Sigmoid colon (tissue), 7 donors: ENCODE measurements at places on chromosomes 7 and 10. TPM values are rescaled to one million over a fixed set of nuclear protein-coding genes. Genes with fewer than 3 reads are reported as not detected.

The NEUROG3 gene
- total RNA-seq, result not detected

- DNase-seq, result no peak
These were observed 1.5 kb downstream of the AKR1C3 start for GRCh38 chr10:5095687-5096086.

- DNase-seq, result no peak
These were observed 1.3 kb downstream of the CHST12 start for GRCh38 chr7:2404714-2405119.

DNA sequence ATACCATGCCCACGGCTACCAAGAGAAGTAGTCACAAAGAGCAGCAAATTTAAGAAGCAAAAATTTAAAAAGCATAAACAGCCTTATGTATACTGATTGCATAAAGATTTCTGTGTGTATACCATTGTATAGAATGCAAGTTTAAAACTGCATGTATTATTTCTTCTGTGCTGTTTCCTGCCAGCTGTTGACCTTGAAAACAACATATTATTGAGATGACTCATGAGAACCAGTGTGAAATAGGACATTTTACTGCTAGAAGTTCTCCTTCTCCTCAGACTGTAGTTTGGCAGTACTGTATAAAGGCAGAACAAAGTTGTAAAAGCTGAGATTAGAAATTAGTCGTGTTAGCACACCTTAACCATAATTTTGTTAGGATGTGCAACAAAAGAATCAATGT, 42.3 kb upstream of the SGCE start:
- no peak for DNase-seq

DNA sequence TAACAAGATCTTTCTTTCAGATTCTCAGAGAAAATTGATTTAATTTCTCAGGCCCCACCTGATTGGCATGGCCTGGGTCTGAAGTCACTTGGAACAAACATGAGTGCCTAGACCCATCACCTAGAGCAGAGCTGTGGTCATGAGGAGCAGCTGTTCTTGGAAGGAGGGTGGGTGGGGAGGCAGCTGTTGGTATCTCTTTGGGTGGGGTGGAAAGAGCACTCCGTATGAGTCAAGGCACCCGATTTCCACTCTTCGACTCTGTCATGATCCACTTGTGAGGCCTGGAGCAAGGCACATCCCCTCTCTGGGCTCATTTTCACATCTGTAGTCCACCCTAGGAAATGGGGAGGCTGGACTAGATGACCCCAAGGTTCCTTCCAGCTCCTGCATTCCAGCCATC, 156.7 kb downstream of the C10orf105 start:
- no peak for DNase-seq

The PTPRZ1 gene
- 7.9 TPM for total RNA-seq

DNA sequence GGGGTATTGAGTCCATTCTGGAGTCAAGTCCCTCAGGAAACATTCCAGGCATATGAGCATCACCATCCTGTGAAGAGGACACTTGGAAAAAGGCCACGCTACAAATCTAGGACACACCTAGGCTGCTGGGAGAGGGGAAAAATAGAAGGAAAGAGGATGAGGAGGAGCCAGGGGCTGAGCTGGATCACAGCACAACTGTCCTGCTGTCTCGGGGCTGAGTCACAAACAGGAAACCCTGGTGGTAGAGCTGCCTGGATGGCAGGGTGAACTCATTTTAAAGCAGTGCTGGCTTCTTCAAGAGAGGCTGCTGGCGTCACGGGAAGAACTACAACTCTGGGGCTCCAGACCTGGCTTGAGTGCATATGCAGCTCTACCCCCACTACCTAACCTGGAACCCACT, 151.5 kb downstream of the RNF216 start:
- DNase-seq, result no peak

The WDR11 gene
- total RNA-seq, result 40.3 TPM

DNA sequence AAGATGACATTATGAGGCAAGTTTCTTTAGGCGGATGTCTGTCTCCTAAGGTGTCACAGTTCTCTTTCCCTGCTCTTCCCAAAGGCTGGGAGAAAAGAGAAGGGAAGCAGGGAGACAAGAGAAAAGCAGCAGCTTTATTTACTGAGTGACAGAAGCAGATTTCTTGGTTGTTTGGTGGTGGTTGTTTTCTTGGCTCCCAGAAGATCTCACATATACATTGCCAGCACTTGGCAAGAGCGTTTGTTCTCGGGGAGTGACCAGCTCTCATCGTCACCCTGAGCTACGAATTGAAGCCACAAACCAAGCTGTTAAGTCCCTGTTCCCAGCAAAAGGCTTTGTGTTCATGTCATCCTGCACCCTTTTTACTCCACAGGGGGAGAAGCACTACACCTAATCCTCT, 11.4 kb downstream of the CDHR3 start:
- no peak for DNase-seq

GRCh38 chr10:79475119-79475653, 29.8 kb upstream of the ZCCHC24 start:
- DNase-seq, result no peak

GRCh38 chr7:47953822-47954221, 5.6 kb upstream of the PKD1L1 start:
- no peak for DNase-seq

- no peak for DNase-seq
These were observed 225.9 kb downstream of the TRIL start for GRCh38 chr7:28732071-28732869.

The CACNA2D1 gene
- 59.7 TPM for total RNA-seq

DNA sequence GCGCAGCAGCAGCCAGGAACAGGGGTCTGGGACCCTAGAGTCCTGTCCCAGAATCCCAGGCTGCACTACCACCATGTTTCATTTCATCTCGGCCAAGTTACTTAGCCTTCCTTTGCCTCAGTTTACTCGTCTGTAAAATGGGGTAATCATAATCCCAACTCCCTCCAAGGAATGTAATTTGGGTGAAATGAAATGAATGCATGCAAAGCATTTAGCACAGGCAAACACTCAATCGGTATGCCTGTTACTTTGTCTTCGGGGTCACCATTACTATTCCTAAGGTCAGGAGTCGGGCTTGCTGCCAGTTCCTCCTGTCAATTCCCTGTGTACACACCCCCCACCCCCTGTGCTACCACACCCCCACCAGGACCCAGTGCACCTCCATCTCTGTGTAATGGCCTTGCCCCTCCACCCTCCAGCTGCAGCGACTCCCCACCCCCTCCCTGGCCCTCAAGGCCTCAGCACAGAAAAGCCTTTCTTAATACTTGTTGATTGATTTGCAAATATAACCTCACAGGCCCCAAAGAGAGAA, 1.7 kb downstream of the TNS3 start:
- DNase-seq, result no peak

DNA sequence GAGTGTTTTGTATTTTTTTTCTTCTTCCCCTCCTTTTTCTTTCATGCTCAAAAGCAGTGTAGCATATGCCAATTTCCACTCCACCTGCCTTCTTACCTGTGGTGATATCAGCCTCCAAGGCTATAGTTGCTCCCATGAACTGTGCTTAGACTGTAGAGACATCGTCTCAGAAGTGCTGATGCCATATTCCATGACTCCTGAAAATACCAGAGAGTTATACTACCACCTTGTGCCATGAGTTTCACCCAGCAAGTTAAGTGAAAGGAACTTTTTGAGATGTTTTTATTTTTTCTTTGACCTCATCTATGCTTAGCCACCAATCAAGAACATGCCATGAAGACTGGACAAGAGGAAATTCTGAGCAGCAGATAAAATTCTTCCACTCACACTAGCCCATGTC, 142.8 kb upstream of the SEMA3E start:
- DNase-seq, result no peak

- peak; percentile 90 for DNase-seq
These were observed 11.8 kb upstream of the CAMK2G start for GRCh38 chr10:73886085-73886529.

The ANKRD2 gene
- not detected for total RNA-seq

DNA sequence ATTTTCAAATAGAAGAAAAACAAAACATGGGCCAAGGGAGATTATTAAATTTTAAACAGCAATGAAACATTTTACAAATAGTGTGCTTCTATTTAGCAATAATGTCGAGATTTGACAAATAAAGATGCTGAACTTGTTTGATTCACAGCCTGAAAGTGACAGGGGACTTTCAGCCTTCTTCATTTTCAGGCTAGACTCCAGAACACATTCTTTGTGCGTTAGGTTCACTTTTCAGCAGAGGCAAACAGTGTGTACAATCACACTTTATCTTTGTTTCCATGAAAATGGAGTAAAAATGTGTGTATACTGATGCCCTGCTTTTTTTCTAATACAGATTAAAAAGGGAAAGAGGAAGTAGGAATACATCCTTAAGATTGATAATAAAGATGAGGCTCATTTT, 35.6 kb downstream of the FAM171A1 start:
- no peak for DNase-seq

GRCh38 chr10:17643339-17643754, 604 bp upstream of the STAM start:
- DNase-seq, result peak; percentile 80

DNA sequence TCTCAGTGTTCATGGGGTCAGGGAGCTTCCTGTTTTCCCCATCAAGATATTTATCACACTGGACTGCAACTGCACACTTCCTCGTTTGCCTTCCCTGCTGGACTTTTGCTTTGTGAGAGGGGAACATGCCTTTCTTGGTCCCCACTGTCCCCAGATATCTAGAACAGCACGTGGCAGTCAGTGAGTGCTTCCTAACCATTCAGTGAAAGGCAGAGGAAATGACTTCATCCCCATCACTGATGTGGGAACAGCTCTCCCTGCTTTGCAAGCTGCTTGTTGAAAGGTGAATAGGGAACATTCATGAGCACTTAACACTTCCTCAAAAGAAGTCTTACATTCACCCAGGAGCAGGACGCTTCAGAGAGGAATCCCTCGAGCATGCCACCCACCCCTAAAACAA, 135.4 kb downstream of the MYOF start:
- DNase-seq, result no peak

DNA sequence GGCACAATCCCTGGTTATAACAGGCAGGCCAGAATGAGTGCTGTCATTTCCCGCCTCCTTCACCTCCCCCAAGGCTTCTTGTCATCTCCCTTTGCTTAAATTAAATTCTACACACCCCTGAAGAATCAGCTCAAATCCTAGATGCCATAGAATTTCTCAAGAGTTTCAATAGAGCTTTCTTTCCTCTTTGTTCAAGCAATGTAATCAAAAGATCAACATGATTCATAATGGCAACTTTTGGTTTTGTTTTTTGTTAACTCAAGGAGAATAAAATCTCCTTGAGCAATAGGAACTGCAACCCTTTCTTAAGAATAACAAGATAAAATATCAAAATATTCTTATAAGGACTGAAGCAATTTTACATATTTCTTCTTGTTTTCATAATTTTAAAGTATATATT, 180.8 kb upstream of the CDK1 start:
- DNase-seq, result no peak

- no peak for DNase-seq
These were observed 37.0 kb downstream of the EPDR1 start for GRCh38 chr7:37957221-37957970.

GRCh38 chr7:117871401-117871777, 1.9 kb downstream of the CTTNBP2 start:
- no peak for DNase-seq

DNA sequence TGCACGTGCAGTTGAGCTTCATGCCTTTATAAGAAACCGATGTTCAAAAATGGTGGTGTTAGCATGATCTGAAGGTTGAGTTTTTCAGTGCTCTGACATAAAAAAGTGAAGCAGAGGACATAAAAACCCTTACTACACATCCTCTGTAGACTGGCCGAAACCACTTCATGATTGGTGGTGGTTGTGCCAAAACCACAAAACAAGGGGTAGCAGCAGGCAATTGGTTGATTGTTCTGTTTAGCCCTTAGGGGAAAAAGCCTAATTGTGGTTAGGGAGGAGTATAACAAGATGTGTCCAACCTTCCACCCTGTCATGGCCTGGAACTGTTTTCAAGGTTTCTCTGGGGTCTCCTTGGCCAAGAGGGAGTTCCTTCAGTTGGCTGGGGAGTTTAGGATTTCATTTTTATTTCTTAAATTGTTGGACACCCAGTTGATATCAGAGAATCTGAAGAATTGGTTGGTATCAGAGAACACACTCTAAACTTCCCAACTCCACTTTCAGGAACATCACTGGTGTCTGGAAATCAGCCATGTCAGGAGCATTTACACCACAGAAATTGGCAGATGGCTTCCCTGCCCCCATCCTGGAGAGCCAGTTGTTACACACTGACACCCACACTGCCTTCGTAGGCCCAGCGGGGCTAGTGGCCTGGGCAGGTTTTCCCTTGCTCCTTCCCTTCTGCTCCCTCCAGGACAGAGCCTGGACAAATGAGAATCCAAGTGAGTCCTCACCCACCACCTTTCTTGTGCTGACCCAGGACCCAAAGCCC, 18.8 kb downstream of the MRPS24 start:
- DNase-seq, result no peak

- DNase-seq, result no peak
These were observed 156.4 kb upstream of the KLF14 start for GRCh38 chr7:130890176-130891020.

DNA sequence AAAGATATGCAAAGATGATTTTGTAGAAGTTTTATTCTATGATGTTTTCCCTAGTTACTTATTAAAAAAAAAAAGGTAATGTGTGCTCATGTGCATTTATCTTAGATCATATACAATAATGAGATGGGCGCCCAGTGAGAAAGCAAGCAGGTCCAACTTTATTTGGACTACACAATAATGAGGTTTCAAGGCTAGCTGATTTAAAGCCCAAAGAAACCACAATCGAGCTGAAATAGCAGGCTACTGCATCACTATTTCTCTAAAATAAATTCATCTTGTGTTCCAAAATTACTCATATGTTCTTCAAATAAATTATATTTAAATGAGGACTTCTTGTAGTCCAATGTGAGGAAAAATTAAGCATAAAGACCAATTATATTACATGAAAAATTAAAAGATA, 110.1 kb downstream of the JMJD1C start:
- no peak for DNase-seq

The HHEX gene
- total RNA-seq, result 3.5 TPM

GRCh38 chr10:129418496-129419225, 48.4 kb upstream of the MGMT start:
- no peak for DNase-seq

- DNase-seq, result no peak
These were observed 69.4 kb downstream of the MCMBP start for GRCh38 chr10:119803264-119803663.

DNA sequence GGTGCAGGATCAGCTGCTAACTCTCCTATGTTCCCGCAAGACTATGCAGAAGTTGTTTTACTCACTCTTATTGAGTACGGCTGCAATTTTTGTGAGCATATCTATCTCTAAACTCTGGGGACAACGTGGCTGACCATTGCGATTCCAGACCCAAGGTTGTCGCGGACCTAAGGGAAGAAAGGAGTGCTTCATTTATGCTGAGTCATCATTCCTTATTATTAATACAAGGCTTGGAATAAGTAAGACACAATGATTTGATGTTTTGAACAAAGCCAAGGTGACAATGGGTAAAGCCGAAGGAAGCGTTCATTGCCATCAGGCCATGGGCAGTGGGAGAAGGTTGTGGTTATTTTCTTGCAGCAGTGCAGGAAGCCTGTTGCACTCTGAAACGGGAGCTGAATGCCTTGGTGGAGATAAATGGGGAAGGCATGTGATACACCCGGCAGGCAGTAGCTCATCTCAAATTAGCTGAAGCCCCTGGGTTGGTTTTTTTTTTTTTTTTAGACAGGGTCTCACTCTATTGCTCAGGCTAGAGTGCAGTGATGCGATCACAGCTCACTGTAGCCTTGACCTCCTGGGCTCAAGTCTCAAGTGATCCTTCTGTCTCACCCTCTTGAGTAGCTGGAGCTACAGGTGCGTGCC, 605.7 kb downstream of the TYW1 start:
- no peak for DNase-seq

The RPEL1 gene
- not detected for total RNA-seq

The TEX47 gene
- not detected for total RNA-seq
